ENCODE measurements at places on chromosomes 5 and 9. TPM values are rescaled to one million over a fixed set of nuclear protein-coding genes. Genes with fewer than 3 reads are reported as not detected.

The PCDHAC2 gene
- 1.1 TPM for total RNA-seq

The PCDHB10 gene
- total RNA-seq = 1.4 TPM

The ORM2 gene
- not detected for total RNA-seq

The EXOSC2 gene
- total RNA-seq = 21.2 TPM

DNA sequence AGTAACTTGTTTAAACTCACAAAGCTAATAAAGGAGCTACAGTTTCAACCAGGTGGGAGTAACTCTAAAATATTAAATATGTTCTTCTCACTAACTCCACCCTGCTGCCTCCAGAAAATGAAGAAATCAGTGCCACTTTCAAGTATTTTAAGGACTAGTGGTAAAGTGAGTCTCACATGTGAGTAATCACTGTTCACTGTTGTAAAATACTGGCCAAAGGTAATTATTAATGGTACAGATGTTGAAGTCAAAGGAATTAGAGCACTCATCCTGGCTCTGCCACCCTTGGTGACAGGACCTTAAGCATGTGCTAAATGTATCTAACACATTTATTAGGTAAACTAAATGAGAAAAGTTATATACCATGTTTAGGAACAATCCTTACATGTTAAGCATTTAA lies 430.7 kb downstream of the BRINP1 start:
- no peak for DNase-seq

GRCh38 chr5:181200816-181201215 lies 4.2 kb downstream of the TRIM7 start:
- DNase-seq = no peak

- DNase-seq = no peak
Observed at GRCh38 chr9:118686959-118687358, 682.3 kb downstream of the BRINP1 start.

- no peak for DNase-seq
Observed at GRCh38 chr5:25006734-25007133, 362.0 kb upstream of the CDH10 start.

- peak; percentile 51 for DNase-seq
Observed at GRCh38 chr9:135065804-135066203, 21.7 kb upstream of the OLFM1 start.
